Stromal cell of bone marrow (primary cell): ENCODE measurements at places on chromosomes 6 and 20.

DNA sequence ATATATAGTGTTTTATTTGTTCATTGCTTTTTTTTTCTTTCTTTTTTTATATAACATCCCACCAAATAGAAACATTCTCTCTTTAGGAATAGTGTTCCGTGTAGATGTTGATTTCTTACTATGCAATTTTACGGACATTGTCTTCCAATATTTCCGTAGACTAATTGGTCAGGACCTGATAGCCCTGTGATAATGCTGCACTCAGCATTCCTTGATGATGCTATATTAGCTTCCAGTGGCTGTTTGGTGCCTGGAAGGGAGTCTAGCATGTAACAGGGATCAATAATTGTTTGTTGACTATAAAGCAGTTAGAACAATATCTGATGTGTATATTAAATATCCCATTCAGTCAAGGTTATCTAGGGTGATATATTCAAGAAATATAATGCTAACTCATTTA lies 6.7 kb upstream of the OR2W1 start:
- DNase-seq: no peak

GRCh38 chr6:46217671-46218131 lies 46.9 kb upstream of the ENPP5 start:
- DNase-seq: no peak

GRCh38 chr6:11685481-11686093 lies 93.0 kb downstream of the ADTRP start:
- no peak for DNase-seq

- DNase-seq: no peak
Measured at GRCh38 chr20:58039274-58040092, 189.0 kb downstream of the ANKRD60 start.

DNA sequence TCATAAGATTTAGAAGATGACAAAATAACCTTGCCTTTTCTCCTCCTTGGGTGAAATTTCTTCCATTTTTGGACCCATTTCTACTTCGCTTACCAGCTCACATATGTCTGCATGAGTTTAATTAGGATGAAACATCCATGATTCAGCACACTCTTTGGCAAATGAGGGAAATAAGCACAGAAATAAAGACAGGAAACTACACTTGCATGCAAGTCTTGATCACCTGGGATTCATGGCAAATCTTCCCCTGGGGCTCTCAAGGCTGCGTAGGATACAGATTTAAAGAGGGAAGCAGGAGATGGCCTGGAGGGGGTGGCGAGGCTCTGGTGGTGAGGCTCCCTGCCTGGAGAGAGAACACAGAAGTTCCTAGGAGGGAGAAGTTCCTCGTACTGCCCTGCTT lies 147.8 kb downstream of the EDN3 start:
- DNase-seq: no peak
